ENCODE measurements at places on chromosomes 3 and 15.

GRCh38 chr3:98199020-98199419 is 32.5 kb downstream of the OR5H15 start:
- no peak for DNase-seq

DNA sequence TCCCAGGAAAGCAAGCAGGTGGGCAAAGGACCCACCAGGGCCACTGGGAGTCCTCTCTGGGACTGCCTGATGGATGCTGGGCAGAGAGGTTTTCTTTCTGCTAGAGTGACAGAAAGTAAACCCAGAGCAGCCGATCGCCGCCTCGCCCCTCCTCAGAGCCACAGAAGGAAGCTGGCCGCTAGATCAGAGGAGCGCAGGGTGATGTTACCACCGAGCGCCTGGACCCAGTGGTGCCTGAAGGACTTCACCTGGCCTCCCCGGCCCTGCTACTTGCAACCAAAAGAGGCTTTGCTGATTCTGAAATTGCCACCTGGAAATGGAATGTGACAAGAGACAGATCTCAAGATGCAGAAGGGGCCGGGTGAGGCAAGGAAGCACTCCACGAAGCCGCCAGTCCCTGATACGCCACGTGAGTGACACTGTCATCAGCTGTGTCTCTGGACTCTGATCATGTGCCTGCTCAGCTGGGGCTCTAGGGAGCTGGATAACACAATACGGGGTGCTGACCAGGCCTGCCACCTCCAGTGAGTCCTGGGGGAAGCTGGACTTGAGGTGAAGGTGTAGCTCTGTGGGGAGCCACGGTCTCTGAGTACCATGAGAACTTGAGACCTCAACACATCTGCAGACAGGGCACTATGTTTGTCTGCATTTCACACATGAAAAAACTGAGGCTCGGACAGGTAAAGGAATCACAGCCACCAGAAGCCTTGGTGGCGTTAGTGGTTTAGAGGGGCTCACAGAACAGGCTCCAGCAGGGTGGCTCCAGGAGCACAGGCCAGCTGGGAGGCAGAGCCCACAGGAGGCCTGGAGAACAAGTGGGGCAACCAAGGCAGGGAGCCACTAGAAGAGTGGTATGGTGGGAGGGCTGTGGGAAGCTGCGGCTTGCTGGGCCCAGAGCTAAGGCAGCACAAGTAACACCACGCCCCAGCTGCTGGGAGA is 137.9 kb upstream of the PRR20G start:
- DNase-seq: no peak

DNA sequence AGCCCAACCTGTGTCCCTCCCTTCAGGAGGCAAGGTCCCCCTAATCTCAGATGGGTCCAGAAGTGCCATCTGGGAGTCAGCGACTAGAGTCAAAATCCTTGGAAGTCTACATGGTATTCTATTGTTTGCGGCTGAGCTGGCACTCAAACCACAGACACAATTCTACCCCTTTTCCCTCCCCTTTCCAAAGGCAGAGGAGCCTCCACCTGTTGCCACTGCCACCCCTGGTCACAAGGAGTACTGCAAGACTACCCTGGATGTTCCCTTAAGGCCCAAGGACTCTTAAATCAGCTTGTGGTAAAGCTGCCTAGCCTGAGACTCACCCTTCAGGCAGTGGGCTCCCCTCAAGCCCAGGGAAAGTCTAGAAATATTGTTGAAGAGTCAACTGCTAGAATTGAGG is 4.3 kb upstream of the OR5H6 start:
- peak; percentile 17 for DNase-seq

DNA sequence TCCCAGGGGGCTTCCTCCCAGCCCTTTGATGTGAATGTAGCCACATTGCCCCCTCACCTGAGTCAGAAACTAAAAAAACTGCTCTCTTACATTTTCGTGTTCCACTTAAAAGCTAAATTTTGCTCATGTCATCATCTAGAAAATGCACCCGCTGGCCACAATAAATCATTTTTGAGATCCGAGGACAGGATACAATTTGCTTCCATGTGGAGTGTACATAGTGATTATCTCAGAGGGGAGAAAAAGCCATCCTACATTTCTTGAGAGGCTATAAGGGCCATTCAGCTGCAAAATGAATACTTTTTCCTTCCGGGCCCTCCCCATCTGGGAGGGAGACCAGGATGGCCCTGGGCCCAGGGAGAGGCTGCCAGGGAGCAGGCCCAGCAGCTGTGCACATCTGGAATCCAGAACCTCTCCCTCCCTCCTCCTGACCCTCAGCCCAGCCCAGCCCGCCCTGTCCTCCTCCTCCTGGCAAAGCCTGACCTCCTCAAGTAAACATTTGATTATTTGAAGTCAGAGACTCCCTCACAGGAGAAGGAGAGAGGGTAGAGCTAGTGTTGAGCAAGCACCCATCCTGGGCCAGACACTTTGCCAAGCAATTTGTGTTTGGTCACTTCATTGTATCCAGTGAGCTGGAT is 59.1 kb downstream of the CORO2B start:
- DNase-seq: no peak

DNA sequence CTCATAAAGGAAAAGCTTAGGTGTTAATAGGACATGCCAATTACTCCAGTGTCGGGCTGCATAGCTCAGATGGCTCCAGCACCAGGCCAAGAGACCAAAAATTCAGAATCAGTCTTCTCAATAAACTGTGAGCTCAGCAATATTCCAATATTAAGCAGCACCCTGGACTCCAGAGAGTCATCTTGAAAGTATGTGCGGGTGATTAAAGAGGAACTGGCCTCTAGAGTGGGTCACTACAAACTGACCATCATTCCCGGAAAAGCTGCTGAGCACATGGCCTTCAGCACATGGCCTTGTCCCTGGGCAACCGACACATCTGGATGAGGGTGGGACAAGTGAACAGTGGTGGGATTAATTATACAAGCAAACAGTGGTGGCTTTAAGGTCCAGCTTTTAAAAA is 59.0 kb downstream of the MAGI1 start:
- peak; percentile 56 for DNase-seq

GRCh38 chr3:196609805-196610515 is 29.5 kb upstream of the NRROS start:
- no peak for DNase-seq

DNA sequence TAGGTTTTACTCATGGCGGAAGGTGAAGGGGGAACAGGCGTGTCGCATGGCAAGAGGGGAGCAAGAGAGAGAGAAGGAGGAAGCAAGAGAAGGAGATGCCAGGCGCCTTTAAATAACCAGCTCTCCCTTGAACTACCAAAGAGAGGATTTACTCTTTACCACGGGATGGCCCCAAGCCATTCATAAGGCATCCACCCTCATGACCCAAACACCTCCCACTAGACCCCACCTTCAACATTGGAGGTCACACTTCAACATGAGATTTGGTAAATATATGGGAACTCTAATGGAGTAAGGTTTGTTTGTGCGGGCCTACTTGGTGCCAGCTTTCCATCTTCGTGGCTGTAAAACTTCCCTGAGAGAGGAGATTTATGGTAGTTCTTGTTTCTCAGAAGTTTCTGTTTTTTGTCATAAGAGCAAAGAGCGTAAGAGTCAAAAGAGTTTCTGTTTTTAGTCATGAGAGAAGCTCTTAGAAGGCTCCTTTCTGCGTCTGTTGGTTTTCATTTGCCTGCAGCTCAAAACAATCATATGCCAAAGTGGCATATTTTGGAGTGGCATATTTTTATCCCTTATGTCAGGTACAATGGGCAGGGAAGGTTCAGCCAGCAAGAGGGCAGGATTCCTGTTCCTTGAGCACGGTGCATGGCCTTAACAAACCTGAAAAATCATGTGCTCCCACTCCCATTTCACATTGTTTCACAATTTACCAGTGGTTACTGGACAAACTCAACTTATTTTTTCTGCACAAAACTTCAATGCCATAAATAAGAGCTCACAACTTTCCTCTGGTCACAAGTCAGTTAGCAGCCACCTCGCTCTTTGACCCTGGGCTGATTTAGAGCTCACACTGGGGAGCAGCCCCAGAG is 12.5 kb downstream of the PML start:
- no peak for DNase-seq

DNA sequence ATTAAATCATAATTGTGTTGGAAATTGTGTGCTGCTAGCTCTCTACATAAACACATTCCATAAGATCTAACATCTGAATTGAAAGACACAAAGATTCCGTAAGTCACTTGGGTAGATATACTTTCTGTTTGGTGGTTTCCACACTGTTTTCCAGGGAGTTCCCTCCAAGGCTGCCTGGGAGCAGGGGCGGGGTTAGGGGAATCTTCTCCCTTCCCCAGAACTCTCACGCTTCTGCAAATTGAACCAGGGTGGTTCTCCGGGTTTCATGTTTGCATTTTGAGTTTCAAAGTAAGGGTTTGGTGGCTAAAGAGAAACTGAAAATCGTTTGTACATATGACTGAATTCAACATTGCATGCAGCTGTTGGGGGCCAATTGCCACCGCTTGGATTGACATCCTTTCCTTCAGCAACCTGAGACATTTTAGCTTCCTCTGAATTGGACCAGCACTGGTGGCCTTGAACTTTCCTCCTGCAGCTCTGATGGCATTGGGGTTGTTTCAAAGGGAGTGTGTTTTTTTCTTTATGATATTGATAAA is 192.7 kb upstream of the FEZF2 start:
- no peak for DNase-seq

- DNase-seq: no peak
Measured at GRCh38 chr3:127032296-127032990, 49.5 kb downstream of the PLXNA1 start.

All from RKO (cell line).